Activated T-cell treated with anti-CD3 and anti-CD28 coated beads, Interleukin-2, amount 50 U/mL, for 4 hours (primary cell): ENCODE measurements at places on chromosomes 5 and 9.

DNA sequence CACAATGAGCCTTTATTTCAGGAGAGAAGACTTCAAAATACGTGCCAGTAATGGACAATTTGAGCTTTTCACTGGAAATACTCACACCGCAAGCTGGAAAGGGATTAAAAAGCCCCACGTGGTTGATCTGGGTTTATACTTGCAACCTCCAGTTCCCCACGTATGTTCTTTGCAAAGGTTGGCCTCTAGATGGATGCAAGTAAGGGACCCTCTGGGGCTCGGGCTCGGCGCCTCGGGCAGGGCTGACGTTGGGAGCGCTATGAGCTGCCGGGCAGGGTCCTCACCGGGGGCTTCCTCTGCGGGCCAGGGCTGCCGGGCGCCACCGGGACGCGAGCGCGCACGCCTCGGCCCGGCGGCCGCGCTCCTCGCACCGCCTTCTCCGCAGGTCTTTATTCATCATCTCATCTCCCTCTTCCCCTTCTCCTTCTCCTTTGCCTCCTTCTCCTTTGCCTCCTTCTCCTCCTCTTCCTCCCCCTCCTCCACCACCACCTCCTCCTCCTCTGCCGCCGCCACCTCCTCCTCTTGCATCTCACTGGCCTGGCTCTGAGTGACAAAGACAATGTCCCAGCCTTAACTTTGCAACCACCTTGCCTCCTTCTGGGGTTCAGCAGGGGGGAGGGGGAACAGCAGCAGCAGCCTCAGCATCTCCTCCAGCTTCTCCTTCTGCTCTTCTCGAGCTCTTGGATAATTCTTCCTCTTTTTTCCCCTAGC is 701 bp upstream of the ZNF462 start:
- no peak for DNase-seq

DNA sequence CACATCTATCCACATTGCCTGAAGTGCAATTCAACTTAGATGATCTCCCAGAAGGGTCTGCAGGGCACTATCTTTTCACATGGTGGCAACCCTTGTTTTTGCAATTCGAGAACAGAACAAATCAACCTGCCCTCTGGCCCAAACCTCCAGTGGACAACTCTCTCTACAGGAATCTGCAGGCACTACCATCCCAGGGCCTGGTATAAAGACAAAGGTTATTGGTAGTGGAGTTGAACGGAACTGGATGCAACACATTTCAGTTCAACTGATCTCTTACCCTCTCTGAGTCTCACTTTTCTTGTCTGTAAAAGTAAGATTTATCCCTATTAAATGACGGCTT is 153.2 kb upstream of the EGFLAM start:
- DNase-seq: no peak

DNA sequence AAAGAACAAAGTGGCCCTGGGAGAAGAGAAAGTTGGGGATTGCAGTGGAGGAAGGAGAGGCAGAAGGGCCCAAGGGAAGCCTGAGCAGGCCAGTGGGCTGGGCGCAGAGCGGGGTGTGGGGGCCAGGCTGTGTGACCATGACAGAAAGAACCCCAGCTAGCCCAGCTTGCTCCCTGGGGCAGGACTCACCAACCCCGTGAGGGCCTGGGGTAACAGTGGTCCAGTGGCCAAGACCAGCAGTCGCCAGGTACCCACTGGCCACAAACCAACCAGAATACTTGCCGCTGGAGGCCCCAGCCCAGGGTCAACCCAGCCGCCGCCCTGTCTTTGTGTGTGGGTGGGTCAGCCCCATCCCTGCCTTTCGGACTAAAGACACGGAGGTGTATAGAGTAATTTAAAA is 146.5 kb downstream of the CACNA1B start:
- DNase-seq: no peak

GRCh38 chr5:125229556-125229955 is 483.1 kb upstream of the ZNF608 start:
- no peak for DNase-seq

DNA sequence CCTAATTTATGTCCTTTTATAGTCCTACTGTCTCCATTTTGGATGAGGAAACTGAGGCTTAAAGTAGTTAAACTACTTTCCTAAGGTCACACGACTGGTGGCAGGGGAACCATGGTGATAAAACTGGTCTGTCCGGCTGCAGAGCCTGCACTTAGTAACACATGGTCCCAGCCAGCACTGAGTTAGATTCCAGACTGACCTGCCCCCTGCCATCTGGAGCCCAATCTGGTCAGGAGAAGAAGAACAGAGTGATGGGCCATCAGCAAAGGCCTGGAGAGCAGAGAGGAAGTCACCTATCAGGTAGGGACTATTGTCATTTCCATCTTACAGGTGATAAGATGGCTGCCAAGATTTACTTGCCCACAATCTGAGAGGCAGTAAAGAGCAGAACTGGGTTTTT is 86.6 kb upstream of the SLC25A48 start:
- DNase-seq: no peak

GRCh38 chr9:101119206-101119819 is 90.8 kb downstream of the PLPPR1 start:
- no peak for DNase-seq

GRCh38 chr5:154049636-154050035 is 10.9 kb downstream of the MFAP3 start:
- DNase-seq: no peak

- no peak for DNase-seq
Observed at GRCh38 chr9:35960039-35960655, 2.2 kb upstream of the OR2S2 start.

- DNase-seq: no peak
Observed at GRCh38 chr9:84823421-84824271, 154.1 kb downstream of the NTRK2 start.

DNA sequence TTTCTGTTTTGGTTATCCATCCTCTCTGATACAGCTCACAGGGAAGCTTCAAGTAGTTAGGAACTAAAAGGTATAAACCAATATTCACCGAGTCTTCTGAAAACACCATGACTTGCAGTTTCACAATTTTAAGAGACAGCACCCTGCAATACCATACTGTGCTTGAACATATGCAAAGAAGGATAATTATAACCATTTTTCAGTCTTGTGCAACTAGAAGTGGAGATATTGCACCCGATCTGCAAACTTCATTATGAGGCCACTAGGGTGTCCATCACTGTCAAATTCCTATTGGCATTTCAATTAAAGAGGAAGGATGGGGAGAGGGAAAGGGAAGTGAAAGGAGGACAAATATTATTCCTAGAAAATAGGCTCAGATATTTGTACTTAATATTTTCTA is 32.4 kb upstream of the CEP120 start:
- no peak for DNase-seq

DNA sequence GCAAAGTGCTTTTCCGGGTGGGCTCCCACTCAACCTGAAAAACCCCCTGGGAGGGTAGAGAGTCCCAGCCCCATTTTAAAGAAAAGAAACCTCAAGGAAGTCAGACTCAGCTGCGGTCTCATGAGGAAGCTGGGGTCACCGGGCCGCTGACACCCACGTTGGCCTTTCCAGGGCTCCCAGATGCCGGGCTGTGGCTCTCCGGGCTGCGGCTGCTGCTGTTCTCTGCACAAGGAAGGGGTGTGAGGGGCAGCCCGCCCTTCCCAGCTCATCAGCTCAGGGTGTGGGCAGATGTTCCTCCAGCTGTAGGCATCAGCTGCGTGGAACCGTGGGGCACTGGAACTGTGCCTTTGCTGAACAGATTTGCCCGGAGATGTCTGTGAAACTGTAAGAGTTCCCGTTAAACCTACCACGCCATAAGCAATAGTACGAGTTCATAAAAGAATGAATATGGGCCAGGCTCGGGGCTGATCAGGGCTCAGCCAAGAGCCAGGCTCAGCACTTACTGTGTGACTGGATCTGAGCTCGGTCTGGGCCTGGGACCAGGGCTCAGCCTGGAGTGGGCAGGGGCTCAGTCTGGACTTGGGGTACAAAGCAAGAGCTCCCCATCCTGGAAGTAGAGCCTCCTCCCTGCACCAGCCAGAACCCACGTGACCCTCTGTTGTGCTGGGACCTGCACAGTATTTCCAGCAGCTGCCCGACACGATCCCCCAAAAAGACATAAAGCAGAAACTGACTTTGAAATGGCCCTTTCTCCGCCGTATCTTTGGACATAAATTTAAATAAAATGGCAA is 130.2 kb upstream of the PPP1R26 start:
- DNase-seq: no peak

DNA sequence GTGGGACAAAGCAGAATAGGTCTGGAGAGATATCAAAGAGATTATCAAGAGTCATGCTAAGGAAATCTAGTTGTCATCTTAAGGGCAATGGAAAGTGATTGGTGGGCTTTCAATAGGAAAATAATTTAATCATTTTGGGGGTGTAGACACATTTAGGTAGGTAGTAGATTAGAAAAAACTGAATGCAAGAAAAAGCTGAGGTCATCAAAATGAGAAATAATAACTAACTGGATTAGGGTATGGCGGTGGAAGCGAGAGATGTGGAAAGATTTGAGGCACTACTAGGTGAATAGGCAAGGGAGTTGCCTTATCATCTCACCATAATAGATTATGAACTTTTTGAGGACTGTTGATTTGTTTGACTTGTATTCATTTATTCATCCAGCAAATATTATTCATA is 393.2 kb upstream of the ZNF608 start:
- DNase-seq: no peak

DNA sequence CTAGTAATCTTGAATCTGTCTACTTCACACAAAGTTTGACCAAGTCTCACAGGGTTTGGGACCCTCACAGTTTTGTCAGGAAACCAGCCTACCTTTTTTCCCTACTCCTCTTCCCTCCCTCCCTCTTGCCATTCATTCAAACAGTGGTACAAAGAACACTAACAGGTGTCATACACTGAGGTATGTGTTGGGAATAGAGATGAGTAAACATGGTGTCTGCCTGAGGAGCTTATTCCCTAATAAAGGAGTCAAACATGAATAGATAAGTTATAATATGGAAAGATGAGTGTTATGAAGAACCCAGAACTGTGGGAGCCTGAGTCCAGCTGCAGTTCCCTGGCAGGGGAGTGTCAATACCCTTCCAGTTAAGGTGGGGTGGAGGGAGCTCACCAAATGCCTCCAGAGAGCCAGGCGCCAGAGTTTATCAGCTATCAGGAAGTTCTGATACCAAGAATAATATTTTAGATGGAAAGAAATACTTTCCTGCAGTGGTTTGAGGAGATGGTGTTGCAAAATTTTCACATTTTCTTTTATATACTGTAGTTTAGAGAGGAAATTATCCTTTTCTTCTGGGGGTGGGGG is 183.4 kb upstream of the NR3C1 start:
- DNase-seq: no peak

- no peak for DNase-seq
Observed at GRCh38 chr5:113897748-113898147, 384.3 kb downstream of the YTHDC2 start.

- no peak for DNase-seq
Observed at GRCh38 chr5:566636-567309, 42.5 kb upstream of the SLC9A3 start.

GRCh38 chr5:96687812-96688453 is 25.8 kb downstream of the CAST start:
- DNase-seq: no peak

DNA sequence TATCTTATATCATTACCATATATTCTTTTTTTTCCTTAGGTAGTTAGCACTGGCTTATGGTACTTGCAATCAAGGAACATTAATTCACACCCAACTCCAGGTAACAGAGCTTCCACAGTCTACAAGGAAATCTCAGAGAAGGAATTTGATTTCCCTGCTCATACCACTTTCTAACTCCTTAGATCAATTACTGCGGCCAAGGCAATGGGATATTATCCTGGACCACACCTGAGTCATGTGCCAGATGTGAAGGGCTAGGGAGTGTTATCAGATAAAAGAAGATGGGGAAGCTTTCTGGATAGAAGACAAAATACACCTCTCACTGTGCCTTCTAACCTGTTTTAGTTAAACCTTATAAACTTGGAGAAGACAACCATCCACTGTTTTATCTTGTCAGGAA is 181.2 kb downstream of the CCDC192 start:
- DNase-seq: no peak

DNA sequence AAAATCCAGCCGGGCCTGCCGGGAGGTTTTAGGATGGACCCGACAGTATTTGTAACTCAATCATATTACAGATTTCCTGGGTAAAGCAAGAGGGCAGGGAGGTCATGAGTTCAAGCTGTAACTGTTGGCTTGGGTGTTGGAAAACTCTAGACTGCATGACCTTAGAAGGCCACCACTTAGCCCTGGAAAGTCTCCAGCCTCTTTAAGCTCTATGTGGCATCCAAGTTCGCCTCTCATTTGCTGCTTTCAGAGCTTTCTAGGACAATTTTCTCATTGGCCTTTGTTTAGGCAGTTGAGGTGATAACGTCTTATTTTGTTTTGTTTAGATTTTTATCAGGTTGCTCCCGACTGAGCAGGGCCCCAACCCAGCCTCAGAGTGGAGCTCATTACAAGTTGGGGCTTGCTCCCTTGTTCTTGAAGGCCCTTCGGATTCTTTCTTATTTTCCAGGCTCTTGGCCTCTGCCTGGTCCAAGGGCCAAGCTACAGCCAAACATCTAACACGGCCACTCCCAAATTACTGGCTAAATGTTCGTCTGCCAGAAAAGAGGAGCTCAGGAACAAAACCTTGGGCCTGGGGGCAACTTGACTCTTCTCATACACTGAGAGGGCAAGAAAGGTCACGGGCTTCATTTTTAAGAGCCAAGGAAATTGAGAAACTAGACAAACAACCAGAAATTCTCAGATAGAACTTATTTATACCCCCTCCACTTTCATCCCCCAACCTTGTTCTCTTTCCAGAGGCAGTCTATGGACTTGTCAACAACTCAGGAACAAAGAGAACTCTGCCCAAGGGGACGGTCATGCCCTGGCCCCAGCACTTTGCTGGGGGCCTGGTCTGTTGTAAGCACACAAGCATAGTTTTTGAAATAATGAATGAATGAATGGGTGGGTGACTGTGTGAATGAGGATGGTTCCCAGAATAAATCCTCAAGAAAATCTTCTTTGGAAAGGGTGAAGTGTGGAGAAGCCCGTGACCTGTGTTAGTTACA is 526.9 kb downstream of the BNC2 start:
- no peak for DNase-seq

- DNase-seq: no peak
Observed at GRCh38 chr9:94705162-94705702, 21.3 kb upstream of the AOPEP start.

GRCh38 chr9:104826911-104827310 is 63.0 kb downstream of the NIPSNAP3B start:
- no peak for DNase-seq

DNA sequence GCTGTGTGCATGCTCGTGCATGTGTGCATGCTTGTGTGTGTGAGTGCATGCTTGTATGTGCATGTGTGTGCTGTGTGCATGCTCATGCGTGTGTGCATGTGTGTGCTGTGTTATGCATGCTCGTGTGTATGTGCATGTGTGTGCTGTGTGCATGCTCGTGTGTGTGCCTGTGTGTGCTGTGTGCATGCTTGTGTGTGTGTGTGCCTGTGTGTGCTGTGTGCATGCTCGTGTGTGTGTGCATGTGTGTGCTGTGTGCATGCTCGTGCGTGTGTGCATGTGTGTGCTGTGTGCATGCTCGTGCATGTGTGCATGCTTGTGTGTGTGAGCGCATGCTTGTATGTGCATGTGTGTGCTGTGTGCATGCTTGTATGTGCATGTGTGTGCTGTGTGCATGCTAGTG is 30.3 kb upstream of the SH3PXD2B start:
- no peak for DNase-seq

GRCh38 chr5:168585119-168585856 is 6.1 kb upstream of the PANK3 start:
- no peak for DNase-seq
